ENCODE measurements at places on chromosomes 3 and 15.

GRCh38 chr15:68385671-68386586, 46.0 kb downstream of the ITGA11 start:
- no peak for DNase-seq

- DNase-seq: no peak
Observed at GRCh38 chr3:42732196-42732828, 29.7 kb upstream of the HHATL start.

DNA sequence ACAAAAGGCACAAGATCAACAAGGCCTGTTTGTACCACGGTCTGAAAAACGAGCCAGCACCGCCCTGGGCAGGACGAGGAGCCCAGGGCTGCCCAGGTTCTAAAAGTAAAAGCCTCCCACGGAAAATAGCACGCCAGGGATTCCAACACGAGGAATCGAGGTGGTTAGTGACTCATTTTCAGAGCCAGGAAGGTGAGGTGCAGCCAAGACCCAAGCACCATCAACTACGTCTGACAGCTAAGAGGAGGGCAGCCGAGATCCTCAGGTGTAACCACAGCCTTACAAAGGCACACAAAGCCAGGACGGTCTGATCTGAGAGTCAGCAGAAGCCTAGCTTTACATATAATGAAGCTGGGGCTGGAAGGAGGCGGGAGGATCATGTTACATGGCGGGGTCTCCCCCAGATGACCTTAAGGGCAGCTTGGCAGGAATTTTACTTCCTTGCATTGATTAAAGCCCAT, 52.5 kb downstream of the ATP10A start:
- DNase-seq: no peak

GRCh38 chr3:111737047-111737705, 121.9 kb upstream of the PHLDB2 start:
- no peak for DNase-seq

DNA sequence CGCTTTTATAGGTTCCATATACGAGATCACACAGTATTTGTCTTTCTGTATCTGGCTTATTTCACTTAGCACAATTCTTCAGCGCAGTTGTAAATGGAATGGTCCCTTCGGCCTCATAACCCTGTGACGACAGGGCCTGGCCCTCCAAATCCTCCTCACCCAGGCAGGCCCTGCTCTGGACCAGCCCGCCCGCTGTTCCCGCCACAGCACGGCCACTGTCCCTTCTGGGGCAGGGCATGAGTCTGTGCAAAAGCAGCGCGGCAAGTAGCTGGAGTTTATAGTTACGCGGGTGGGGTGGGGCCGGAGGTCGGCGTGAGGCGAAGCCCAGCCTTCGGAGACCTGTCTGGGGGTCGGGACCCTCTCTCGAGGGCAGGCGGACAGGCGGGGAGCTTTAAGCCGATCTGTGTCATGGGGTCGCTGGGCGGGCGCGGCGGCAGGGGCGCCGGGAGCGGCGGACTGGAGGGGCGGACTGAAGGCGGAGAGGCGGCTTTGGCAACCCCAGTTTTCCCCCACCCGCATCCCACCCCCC, 543 bp downstream of the ARPIN start:
- DNase-seq: peak; percentile 78

GRCh38 chr3:34015204-34016142, 217.0 kb downstream of the PDCD6IP start:
- no peak for DNase-seq

- DNase-seq: no peak
Observed at GRCh38 chr3:187919048-187919447, 173.8 kb upstream of the BCL6 start.

DNA sequence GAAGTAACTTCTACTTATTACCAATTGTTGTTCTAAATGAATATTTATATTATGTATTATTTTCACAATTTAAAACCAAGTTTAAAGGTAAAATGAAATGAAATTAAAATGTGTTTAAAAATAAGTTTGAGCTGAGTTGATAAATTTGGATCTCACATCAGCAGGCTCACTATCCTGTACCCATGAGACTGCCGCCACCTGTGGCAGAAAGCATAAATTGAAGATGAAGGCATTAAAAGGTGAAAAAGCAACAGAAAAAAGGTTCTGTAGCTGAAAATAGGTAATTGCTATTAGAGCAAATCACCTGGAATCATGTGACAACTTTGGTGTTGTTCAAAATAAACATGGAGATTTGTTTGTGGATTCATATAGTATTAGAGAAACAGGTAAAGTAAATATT, 133.0 kb upstream of the CADM2 start:
- DNase-seq: no peak

GRCh38 chr3:180828001-180828720, 84.3 kb upstream of the FXR1 start:
- DNase-seq: peak; percentile 61

DNA sequence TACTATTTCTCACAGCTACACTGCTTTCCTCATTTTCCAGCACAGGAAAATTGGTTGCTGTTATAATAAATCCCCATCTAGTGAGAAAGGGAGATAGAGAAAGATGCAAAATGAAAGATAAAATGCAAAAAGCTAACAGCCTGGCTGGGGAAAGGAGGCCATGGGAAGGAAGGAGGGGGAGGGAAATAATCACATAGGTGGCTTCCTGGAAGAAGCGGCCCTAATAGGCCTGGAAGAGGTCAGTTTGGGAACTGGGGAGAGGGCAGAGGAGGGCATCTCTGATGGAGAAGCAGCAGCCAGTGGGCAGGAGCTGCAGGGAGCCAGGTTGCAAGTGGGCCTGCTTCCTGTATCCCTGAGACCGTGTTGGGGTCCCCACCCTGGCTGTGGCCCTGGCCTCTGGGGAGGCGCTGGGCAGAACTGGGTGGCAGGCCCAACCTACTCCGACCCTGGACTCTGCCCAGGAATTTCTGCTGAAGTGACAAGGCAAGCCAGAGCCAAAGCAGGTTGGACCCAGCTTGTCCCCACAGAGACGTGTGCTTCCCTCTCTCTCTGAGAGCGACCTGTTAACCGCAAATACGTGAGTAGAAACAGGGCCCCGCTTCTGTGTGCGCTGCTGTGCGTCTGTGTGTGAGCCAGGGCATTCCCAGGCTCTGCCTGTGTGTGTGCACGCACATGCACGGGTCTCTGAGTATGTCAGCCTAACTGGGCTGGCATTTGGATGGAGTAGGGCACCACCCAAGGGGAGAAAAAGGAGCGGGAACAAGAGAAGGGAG, 1.9 kb downstream of the SLC28A1 start:
- no peak for DNase-seq

DNA sequence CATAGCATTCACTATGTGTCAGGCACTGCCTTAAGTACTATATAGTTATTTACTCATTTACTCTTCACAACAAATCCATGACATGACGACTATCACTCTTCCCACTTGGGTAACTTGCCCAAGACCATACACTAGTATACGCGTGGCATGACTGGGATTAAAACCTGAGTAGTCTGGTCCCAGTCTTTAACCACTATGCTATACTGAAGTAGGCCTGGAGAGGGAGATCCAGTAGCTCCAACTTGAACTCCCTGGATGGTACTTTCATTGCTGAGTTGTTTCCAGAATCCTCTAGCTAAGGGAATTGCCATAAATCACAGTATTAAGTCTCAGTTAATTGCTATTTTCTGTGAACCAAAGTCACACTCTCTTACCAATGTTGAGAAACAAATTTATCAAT, 116.2 kb upstream of the LSAMP start:
- no peak for DNase-seq

GRCh38 chr3:23219117-23219516, 16.0 kb downstream of the UBE2E2 start:
- no peak for DNase-seq

DNA sequence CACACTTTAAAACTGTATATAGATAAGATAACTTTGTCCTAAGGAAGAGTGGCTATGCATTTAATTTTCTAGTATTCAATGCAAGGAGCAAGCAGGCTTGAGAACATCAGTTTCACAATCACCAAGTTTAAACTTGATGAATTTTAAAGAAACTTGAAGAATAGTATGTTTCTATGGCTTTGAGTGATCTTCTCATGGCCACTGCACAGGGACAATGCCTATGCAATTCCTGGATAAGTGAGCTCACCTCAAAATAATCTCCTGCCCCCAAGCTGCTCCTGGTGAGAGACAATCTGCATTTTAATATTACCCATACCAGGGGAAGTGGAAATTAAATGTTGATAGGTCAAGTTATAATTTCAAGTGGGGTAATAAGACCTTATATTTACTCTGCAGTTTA, 376.6 kb upstream of the CBLB start:
- DNase-seq: no peak

DNA sequence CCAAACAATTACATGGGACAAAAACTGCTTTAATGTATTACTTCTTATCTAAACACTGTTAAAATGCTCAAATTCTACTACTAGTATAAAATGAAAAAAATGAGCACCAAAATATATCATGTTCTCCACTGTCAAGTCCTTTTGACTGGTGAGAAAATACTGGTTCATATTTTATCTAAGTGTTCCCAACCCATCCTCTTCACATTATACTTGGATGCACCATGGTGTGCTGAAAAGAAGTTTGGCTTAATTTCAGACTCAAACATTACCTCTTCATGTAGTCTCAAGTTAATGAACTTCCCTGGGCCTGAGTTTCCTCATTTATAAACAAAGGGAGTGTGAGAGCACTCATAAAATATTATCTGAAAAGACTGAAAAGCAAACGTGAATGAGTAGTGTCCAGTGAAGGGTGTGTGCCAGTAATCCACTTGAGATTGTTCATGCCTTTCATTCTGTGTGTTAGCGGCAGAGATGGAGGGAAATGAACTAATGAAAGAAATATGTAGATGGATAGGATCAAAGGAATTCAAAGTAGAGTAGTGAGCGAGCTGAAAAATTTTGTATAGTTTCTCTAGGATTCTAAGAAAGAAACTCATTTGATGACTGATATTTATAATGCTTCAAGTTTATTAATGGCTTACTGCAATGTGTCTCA, 263.2 kb downstream of the NLGN1 start:
- no peak for DNase-seq

- no peak for DNase-seq
Observed at GRCh38 chr3:55888282-55888885, 401.3 kb upstream of the WNT5A start.

DNA sequence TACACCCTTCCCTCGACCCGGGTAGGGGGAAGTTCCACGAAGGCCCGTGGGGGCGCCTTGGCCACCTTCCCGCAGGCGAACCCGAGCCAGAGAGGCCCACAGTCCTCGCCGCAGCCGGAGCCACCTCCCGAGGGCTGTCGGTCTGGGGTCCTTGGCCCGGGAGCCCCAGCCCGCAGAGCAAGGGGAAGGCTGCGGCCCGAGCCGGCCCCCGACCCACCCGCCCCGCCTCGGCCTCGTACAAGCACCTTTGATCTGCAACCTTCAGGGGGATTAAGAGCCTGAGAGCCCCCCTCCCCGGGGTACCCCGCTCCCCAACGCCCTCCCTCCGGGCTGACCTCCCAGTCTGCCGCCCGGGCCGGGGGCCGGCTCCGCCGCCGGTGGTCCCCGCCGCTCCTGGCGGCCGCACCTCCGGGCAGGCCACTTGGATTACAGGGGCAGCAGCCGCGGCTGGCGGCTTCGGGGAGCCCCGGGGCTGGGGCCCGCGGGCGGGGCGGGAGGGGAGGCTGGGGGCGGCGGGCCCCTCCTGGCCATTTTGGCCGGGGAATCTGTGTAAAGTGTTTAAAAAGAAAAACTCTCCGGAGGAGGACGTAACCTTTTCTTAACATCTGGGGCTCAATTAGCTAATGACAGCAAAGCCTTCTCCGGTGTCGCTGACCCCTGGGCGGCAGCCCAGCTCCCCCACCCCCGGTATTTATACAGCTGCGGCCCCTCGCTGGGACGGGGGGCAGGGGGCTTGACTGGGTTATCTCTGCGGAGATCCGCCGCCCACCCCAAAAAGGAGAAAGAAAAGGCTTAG, 40.2 kb downstream of the EPHB3 start:
- DNase-seq: no peak

GRCh38 chr3:42014921-42015533, 53.1 kb upstream of the ULK4 start:
- peak; percentile 23 for DNase-seq

GRCh38 chr15:78937132-78937739, 7.6 kb downstream of the CTSH start:
- no peak for DNase-seq

- no peak for DNase-seq
Observed at GRCh38 chr3:14791343-14791945, 27.3 kb upstream of the FGD5 start.

GRCh38 chr3:71008350-71008935, 575.1 kb downstream of the FOXP1 start:
- no peak for DNase-seq

- DNase-seq: peak; percentile 91
Observed at GRCh38 chr3:31981206-31982181, at the start of the genes OSBPL10 and ZNF860. Gene OSBPL10, minus strand, starts transcription at chr3:31981262. Its CDS starts 83 bp downstream, at chr3:31981179. Gene ZNF860, plus strand, starts transcription at chr3:31981750. Its CDS starts 7,330 bp downstream, at chr3:31989080.

- no peak for DNase-seq
Observed at GRCh38 chr3:187025254-187025655, 94.9 kb downstream of the ST6GAL1 start.

- DNase-seq: no peak
Observed at GRCh38 chr3:129070086-129070885, 9.7 kb downstream of the GP9 start.

DNA sequence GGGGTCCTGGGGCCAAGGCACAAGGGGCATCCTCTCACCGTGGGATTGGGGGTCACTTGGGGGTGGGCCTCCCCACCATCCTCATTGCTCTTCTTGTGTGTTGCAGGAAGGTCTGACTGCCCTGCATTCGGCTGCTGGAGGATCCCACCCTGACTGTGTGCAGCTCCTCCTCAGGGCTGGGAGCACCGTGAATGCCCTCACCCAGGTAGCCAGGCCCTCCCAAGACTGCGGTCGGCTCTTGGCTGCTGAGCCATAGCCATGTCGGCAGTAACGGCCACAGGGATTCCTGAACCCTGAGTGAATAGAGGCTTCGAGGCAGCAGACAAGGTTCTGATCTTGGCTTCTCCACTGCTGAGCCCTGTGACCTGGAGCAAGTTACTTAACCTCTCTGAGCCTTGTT, 19.7 kb downstream of the ANKDD1A start:
- no peak for DNase-seq

- no peak for DNase-seq
Observed at GRCh38 chr3:28615071-28615470, 266.4 kb upstream of the AZI2 start.

DNA sequence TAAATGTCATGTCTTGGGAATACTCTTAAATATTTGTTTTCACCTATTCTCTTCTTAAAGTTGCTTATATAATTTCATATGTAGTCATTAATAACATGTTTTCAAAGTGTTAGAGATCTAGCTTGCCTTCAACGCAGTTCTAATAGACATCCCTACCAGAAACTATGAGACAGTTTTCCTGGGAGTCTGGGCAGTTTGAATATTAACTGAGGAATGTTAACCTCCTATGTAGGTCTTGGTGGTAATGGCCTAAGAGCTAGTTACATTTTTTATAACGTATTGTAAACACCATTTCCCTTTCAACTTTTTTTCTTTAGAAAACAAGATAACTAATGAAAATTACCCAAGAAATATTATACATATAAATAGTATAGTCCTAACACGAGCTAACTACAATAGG, 328.2 kb downstream of the TIGIT start:
- no peak for DNase-seq

- no peak for DNase-seq
Observed at GRCh38 chr3:111915905-111916304, 56.8 kb downstream of the PHLDB2 start.

GRCh38 chr3:183310936-183311335, 57.9 kb downstream of the B3GNT5 start:
- DNase-seq: no peak
